ENCODE measurements at places on chromosomes 5 and 9.

DNA sequence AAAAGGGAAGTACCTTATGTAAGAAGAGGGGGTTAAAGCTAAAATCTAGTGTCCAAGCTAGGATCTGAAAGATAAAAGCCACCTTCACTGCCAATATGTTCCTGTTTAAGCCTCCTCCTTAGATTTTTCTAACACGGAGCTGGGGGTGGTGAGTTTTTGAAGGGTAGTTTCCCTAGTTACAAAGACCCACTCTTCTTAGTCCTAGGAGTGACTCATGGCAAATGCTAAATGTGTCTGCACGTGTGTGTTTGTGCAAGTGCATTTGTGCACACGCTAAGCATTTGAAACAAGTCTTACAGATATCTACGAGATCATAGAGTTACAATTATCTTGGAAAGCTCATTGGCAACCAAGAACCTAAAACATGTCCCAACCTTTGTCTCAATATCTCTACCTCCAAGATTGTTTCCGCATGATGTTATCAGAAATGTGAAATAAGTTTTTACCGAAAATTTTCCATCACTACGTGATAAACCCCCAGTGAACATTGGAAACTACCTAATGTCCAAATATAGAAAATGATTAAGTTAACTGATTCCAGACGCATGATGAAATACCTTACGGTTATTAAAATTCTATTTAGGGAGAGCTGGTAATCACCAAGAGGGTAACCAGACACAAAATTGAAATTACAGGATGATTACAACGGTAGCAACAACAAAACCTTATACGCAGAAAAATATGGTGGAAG, 78.0 kb upstream of the HRH2 start:
- no peak for DNase-seq

DNA sequence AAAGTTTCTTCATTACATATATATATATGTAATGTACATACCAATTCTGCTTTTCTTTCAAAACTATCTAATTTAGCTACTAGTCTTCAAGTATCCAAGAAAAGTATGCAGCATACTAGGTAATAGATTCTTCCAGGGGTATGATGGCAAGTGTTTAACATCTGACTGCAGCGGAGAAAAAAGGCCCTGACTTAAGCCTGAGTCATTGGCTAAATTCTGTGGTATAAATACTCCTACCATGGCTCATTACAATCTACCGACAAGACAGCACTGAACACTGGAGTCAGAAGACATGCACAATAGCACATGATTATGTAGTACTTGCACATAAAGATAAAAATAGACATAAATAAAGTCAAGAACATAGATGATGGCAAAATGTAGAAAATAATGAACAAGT, 439.9 kb downstream of the BRINP1 start:
- no peak for DNase-seq

DNA sequence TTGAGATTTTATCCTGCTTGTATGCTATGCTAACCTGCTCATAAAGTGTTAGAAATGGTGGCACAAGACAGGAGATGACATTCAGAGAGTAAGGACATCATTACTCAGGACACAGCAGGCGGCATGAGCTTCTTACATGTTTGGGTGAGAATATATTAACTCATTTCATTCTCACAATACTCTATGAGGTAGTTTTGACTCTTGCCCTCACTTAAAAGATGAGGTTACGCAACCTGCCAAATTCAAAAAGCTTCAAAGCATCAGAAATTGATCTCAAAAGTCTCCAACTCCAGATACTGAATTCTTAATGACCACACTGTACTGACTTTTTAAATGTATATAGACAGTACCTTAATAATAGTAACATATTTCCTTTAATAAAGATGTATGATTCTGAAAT, 60.8 kb downstream of the CDH18 start:
- no peak for DNase-seq

DNA sequence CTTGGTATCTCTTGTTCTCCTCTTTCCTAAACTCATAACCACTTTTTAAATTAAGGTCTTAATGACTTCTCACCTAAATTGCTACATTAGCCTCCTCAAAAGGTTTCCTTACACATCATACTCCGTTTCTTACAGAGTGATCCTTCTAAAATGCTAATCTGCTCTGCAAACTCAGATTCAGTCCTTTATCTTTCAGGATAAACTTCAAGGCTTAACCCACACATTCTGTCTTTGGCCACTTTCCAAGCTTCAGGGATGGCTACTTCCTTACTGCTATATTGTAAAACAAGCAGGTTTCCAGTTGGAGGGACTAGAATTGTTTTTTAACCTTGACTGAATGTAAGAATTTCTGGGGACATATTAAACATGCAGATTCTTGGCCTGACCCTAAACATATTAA, 105.5 kb upstream of the CHD1 start:
- no peak for DNase-seq

DNA sequence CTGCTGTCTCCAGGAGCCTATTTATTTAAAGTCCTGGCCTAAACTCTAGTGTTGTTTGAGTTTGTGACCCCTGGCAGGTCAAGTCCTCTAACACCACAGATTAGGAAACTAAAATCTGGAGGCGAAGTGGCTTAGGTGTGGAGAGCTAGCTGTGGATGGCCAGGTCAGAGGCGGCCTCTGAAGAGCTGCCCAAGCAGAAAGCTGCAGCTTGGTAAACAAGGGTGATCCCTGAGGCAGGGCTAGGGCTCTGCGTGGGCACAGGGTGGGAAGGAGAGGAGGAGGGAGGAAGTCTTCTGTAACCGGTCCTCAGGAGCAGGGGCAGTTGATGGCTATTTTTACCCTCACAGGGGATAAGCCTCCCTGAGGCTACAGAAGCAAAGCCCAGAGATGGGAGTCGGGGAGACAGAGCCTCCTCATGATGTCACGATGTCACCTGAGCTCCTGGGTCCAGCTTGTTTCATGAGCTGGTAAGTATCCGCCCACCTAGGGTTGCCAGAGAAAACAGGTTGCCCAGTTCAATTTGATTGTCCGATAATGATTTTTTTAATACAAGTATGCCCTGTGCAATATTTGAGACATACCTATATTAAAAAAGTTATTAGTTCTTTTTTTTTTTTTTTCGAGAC, 25.9 kb upstream of the BOD1 start:
- DNase-seq: no peak

- no peak for DNase-seq
These were observed 9.4 kb downstream of the GDA start for GRCh38 chr9:72158680-72159079.

DNA sequence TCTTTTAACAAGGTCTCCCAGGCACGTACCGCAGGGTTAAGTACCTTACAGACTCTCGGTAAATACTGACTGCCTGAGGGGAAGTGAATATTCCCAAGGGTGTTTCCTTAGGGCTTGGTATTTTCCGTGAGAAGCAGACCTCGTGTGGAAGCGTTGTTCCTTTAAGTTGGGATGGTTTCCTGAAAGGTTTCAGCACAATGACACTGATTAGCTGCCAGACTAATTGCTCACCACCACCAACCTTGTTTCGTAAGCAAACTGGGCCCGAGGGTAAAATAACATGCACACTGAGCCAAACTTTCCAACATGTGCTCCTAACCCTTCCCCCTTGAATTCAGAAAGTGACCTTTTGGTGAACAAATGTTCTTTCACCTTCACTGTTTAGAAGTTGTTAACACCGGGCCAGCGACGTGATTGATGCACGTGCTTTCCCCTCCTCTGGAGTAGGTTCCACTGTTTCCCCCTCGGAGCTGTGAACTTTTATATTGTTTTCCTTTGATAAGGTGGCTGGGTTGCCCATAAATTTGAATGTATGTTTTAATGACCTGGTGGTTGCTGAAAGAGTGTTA, 128.1 kb upstream of the RPS23 start:
- DNase-seq: no peak

GRCh38 chr9:87336407-87336806, 161.3 kb upstream of the DAPK1 start:
- DNase-seq: no peak

DNA sequence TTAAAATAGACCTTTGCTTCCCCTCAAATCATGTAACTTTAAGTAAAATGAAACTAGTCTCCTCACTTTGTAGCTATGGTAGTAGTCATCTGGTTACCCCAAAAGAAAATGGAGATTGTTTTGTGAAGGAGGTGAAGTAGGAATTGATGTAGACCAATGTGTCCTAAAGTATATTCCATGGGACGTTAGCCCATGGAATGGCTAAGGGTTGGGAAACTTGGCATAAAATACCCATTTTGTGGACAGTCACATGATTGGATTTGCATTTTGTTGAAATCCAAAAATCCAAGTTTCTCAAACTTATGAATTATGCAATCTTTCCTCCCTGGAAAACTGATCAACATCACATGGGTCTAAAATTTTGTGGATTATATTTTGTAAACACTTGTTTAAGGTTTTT, 290.6 kb downstream of the OSTF1 start:
- no peak for DNase-seq

DNA sequence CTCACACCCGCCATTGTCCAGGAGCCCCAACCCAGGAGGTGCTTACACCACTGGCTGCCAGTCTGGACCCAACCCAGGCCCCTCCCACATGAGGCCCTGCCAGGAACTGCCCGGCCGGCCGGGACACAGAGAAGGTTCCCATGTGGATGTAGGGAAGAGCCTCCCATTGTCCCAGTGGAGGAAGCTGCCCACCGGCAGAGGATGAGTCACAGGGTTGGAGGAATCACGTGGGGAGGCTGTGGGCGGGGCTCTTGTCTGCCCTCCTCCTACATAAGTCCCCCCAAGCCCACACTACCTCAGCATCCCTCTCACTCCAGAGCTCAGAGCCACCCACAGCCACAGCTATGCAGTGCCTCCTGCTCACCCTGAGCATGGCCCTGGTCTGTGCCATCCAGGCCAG, 26.1 kb downstream of the PAEP start:
- no peak for DNase-seq

GRCh38 chr9:126423142-126423915, 96.7 kb downstream of the MVB12B start:
- DNase-seq: peak; percentile 33

DNA sequence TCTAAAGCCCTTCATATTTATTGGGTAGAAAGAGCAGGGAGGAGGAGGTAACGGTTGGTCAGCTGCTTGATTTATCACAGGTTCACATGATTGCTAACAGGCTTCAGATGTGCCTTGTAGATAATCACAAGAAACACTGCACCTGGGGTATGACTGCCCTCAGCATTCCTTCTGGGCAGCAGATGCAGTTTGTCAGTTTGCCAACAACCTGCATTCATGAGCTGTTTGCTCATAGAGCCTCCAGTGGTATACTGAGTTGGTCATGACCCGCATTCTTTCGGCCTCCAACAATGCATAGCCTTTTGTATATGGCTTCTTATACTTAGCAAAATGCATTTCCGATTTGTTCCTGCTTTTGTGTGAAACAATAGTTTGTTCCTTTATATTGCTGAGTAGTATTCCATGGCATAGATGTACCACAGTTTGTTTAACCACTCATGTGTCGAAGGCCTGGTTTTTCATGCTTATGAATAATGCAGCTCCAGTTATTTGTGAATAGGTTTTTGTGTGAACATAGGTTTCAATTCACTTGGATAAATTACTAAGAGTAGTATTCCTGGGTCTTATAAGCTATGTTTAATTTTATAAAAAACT, 83.6 kb downstream of the ARHGEF28 start:
- DNase-seq: no peak

DNA sequence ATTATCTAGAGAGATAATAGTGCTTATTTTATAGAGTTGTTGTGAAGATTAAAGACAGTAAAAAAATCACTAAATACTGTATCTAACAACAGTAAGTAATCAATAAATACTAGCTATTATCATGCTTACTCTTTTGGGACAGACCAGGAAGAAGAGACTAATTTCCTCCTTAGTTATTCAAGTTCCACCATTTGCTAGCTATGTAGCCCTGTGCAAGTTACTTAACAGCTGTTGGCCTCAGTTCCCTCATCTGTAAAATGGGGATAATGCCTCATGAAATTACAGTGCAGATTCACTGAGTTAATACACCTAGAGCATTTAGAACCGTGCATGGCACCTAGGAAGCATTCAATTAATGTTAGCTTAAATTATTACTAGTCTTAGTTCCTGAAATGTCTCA, 2.6 kb downstream of the RBM18 start:
- DNase-seq: no peak

Data from T-helper 2 cell (primary cell).